CD4-positive, alpha-beta T cell treated with Interleukin-6 at 100 ng/mL for 8 hours (primary cell): ENCODE measurements at places on chromosomes 7 and 10.

- no peak for DNase-seq
Observed at GRCh38 chr10:71396711-71397295, at the start of gene CDH23. CDH23 (plus strand) TSS chr10:71396920; CDS start chr10:71439832, 42,912 bp downstream.

- no peak for DNase-seq
Observed at GRCh38 chr7:45923818-45924217, 2.7 kb upstream of the IGFBP3 start.

- DNase-seq, result no peak
Observed at GRCh38 chr7:30706316-30706715, 24.1 kb upstream of the CRHR2 start.

DNA sequence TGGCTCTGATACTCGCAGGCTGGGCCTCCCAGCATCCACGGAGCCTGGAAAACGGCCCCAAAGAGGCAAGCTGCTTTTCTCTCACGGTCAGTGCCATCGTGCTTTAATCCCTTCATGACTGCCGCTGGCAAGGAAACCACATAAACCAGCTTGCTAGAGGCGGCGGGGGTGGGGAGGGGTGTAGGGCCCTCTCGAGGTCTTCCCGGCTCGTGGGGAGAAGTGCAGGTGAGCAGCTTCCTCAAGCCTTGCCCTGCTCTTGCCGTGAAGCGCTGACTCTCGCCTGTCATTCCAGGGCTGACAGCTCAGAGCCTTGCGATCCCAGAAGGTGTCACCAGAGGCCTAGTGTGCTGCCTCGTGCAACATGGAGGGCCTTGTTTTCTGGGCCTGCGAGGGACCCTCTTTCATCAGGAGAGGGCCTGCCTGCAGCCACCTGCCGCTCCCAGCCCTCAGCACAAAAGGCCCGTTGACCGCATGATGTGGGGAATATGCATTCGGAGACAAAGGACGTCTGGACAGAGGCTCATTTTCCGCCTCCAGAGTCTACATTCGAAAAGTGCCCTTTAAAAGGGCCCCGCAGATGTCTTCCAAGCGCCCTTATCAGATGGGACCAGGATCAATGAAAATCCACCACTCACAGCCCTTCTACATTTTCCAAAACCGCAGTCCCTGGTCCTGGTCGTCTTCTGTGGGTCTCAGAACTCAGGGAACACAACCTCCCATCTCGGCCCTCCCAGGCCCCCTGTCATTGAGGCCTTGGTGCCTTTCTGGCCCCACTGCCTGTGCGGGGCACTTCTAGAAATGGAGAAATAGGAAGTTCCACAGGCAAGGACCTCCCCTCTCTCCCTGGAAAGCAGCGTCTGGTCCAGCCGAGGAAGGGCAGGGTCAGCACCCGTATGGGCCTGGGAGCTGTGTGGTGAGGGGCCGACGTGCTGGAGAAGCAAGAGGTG, 58.7 kb downstream of the ZRANB1 start:
- no peak for DNase-seq

DNA sequence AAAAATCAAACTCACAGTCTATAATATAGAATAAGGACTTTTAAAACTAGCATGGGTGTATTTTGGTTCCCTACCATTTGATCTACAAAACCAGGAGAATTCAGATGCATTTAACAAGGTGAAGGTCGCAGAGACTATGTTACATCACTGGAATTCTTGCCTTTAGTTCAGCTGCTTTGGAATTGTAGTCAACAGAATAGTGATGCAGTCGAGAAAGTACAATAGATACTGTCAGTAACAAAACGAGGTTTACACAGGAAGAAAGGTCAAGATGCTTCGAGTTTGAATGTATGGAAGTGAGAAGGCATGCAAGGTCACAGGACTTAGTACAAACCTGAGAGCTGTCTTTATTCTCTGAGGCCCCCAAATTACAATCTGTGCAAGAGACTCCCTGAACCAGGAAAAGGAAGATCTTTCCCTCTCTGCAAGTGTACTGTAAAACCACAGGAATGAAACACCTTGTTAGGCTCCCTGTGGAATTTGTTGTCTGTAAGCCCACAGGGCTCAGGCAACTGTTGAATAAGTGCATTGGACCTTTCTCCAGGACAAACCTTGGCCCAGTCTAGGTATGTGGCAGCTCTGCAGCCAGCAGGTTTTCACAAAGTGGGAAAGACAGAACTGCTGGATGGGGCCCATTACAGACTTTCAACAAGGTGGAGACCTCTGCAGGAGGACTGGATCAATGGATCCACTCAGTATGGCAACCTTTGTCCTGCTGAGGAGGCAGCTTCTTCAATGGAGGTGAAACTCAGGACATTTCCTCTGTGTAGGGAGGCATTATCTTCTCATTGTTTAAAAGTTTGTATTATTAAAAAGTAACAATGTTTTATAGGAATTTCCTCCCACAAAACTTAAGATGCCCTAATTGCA, 101.1 kb upstream of the GSDME start:
- DNase-seq, result no peak
